SJSA1 (cell line): ENCODE measurements at places on chromosomes 12 and 14. TPM values are rescaled to one million over a fixed set of nuclear protein-coding genes. Genes with fewer than 3 reads are reported as not detected.

DNA sequence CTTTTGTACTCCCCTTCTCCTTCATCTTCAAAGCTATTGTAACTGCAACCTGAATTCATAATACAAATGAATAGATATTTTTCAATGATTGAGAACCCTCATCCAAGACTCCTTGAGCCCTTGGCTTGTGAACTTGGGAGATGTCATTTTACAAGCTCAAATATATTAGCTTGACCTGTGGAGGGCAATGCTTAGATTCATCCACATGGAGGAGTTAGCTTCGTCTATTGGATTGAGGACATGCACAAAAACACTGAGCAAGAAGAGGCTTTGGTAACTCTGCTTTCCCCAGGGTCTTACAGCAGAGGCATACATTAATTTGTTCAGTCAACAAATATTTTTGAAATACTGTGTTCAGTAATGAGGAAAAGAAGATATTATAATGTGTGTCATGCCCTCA lies 101.1 kb downstream of the OTOGL start:
- H3K27me3 ChIP-seq = no peaks in the 10 kb centered on the region
- H3K4me3 ChIP-seq = no peak overlapping the region
- H3K36me3 ChIP-seq = no peaks in the 10 kb centered on the region
- no peaks in the 10 kb centered on the region for H3K4me1 ChIP-seq

GRCh38 chr12:43653917-43654316 lies 101.9 kb upstream of the ADAMTS20 start:
- no peak overlapping the region for H3K4me3 ChIP-seq
- H3K36me3 ChIP-seq = no peaks in the 10 kb centered on the region
- H3K27ac ChIP-seq = no peak overlapping the region
- no peaks in the 10 kb centered on the region for H3K27me3 ChIP-seq
- DNase-seq = no peak

- peak within 1 kb of the TSS; percentile 56 for H3K4me3 ChIP-seq
- H3K36me3 ChIP-seq = no peaks in the 10 kb centered on the region
- H3K27me3 ChIP-seq = peaks cover 22% of the 10 kb centered on the region
- H3K4me1 ChIP-seq = peaks cover 9% of the 10 kb centered on the region
- DNase-seq = peak; percentile 43
Measured at GRCh38 chr14:67532998-67533753, at the start of gene PLEKHH1. Gene PLEKHH1, plus strand, starts transcription at chr14:67533290. Its CDS starts 8,578 bp downstream, at chr14:67541868.

DNA sequence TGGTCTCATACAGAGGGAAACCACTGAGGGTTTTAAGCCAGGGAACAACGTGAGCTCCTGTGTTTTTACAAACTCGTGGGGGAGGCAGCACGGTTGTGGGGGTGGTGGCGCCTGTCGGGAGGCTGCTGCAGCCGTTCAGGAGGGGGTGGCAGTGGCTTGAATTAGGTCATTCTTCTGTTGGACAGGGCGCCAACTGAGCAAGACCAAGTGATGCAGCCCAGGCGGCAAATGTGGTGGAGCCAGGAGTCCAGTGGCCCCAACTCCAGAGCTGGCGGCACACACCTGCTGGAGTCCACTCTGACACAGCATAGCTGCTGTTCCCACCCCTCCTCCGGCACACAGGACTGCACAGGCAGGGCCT lies 27.8 kb downstream of the FBRSL1 start:
- no peaks in the 10 kb centered on the region for H3K4me1 ChIP-seq
- no peak overlapping the region for H3K27ac ChIP-seq
- H3K36me3 ChIP-seq = no peaks in the 10 kb centered on the region

DNA sequence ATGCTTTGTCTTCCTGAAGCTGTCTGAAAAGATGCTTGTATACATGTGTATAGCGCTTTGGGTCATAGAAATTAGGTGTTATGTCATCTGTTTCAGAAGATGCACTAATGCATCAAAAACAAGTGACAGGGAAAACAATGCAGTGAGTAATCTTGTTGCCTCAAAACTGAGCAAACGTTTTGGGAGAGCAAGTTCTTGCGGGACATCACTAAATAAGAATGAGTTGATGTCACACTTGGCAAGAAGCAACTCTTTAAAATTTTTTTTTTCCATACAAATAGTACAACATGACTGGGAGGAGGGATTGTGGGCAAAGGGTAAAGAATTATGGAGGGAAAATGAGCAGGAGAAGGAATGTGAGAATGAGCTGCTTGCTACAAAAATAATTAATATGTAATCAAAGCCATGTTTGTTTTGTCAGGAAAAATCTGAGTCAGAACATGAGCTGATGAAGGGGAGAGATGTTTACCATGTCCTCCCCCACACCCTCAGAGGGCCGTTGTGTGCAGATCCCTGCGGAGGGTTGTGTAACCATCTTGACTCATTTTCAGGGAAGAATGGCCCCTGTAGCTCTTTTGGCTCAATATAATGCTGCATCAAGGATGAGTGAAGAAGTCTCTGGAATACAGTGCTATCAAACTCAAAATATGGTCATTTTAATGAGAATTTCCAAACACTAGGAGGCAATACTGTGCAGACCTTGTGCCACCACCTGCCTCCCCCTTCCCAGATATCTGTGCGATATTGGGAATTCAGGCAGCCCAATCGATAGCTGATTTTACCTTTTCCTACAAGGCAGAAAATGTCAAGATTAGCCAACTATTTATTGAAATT lies 41.4 kb downstream of the BORCS5 start:
- peak; percentile 82 for DNase-seq
- no peaks in the 10 kb centered on the region for H3K36me3 ChIP-seq
- peak overlapping the region; percentile 59 for H3K27ac ChIP-seq
- no peaks in the 10 kb centered on the region for H3K27me3 ChIP-seq

DNA sequence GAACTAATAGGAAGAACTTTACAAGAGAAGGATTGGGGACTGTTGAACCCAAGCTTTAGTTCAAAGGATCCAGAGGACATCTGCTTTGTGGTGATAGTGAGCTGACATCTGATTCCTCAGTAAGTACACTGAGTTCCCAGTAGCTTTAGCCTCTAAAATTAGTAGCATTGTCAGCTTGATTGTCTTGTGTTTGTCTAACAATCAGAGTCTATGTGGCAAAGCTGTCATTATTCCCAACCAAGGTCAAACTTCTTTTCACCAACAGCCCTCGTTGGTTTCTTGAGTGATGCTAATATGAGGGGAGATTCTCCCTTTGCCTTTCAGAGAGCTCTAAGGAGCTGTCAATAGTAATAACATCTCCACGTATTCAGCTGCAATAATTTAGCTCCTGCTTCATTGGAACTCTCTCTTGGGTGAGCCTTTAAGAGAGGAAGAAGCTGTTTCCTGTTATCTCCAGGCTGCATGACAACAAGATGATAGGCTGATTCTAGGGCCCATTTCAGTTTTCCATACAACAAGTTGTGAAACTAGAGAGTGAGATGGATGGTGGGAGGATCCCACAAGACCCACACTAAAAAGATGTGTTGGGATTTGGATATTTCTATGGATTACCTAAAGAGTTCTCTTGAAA lies 46.7 kb downstream of the TGFB3 start:
- H3K27ac ChIP-seq = no peak overlapping the region
- H3K4me1 ChIP-seq = no peaks in the 10 kb centered on the region
- no peaks in the 10 kb centered on the region for H3K27me3 ChIP-seq
- no peak overlapping the region for H3K4me3 ChIP-seq
- no peak for DNase-seq

DNA sequence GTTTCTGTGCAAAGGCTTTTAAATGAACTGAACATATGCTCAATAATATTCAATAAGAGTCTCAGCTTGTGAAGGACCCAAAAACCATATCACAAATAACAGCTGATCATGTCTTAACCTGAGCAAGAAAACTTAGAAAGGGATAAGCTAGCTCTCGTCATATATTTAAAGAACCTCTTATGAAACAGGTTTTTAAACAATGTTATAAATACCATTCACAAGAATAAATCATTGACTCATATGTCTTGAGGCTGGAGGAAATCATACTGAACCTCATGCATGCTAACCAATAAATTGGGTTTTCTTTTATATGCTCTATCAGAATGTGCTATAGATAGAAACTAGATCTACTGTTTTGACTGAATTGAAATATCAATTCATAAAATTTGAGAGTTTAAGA lies 426.9 kb downstream of the NOVA1 start:
- DNase-seq = no peak
- H3K27me3 ChIP-seq = no peaks in the 10 kb centered on the region
- H3K27ac ChIP-seq = no peak overlapping the region
- no peak overlapping the region for H3K4me3 ChIP-seq

DNA sequence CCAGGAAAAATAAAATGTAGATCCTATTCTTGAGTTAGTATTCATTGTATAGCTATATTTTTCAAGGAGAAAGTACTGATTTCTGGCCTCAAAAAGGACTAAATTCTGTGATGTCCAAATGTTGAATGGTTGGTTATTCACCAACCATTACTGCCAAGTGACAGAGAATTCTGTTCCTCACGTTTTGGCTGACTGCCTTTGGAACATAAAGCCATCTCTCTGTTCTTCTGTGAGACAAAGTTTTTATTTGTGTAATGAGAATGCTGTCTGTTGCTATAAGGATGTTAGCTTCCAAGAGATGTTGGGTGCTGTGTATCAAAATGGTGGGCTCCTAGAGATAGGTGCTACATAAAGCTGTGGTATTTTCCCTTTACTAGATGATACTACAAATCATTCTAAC lies 9.3 kb downstream of the ZNF410 start:
- no peaks in the 10 kb centered on the region for H3K27me3 ChIP-seq
- no peak for DNase-seq
- H3K4me1 ChIP-seq = no peaks in the 10 kb centered on the region

GRCh38 chr14:71267691-71268090 lies 360.4 kb downstream of the PCNX1 start:
- H3K4me1 ChIP-seq = peaks cover 7% of the 10 kb centered on the region
- H3K27me3 ChIP-seq = no peaks in the 10 kb centered on the region
- no peak overlapping the region for H3K27ac ChIP-seq
- no peaks in the 10 kb centered on the region for H3K36me3 ChIP-seq
- peak overlapping the region; percentile 7; the same call in 1 of the 2 replicates for H3K4me3 ChIP-seq

DNA sequence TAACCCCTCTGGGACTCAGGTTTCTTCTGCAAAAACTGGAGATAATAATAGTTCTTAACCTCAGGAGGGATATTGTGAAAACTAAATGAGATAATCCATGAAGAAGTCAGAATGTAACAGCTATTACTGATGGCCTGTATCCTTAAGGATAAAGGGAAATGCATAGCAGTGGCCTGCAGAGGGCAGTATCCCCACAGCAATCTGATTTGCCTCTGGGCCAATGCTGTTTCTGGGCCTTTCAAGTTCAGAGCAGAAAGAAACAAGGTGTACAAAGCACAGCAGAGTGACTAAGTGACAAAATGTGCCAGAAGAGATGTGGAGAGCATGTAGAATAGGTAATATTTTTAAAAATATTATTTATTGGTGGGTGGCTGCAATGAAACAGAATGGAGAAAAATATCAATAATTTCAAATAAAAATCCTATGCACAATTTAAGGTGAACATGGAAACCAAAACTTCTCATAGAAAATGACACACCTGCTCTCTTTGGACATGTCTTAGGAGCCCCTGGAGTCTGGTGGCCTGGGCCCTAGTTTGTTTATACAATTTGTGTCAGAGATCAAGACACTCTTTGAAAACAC lies 90.3 kb downstream of the C12orf75 start:
- H3K27ac ChIP-seq = no peak overlapping the region
- peaks cover 16% of the 10 kb centered on the region for H3K4me1 ChIP-seq
- no peak overlapping the region for H3K4me3 ChIP-seq

GRCh38 chr12:57124261-57124877 lies 3.9 kb upstream of the LRP1 start:
- H3K36me3 ChIP-seq = no peaks in the 10 kb centered on the region
- H3K27ac ChIP-seq = no peak overlapping the region
- H3K4me1 ChIP-seq = peaks cover 9% of the 10 kb centered on the region
- no peaks in the 10 kb centered on the region for H3K27me3 ChIP-seq
- peak; percentile 59 for DNase-seq
- H3K4me3 ChIP-seq = no peak overlapping the region

DNA sequence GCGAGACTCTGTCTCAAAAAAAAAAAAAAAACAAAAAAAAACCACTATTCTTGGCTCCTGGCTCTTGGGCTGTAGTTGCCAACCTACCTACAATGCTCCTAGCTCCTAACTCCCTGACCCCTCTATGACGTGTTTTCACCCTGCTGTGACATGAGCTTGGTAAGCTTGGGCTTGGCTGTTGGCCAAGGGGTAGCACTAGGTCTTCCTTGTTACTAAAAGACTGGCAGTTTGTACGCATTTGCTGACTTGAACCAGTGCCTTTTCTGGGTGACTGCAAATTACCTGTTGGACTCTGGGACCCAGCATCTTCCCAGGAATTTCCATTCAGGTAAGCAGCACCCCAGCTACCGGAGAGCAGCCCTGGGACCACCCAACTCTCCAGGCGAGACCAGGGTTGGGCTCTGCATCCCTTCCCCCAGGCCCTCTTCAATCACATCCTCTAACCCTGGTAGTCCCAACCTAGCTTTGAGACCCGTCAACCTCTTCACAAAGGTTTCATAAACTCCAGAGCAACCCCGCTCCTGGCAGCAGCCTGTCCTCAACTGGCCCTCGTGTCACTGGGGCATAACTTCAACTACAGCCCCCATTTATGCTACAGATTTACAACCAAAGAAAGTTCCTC lies 8.3 kb downstream of the CDK2AP1 start:
- no peaks in the 10 kb centered on the region for H3K4me1 ChIP-seq
- no peak overlapping the region for H3K4me3 ChIP-seq
- H3K27me3 ChIP-seq = no peaks in the 10 kb centered on the region
- peaks cover 69% of the 10 kb centered on the region for H3K36me3 ChIP-seq

- H3K27me3 ChIP-seq = no peaks in the 10 kb centered on the region
- H3K4me3 ChIP-seq = no peak overlapping the region
- peaks cover 36% of the 10 kb centered on the region for H3K4me1 ChIP-seq
- no peaks in the 10 kb centered on the region for H3K36me3 ChIP-seq
- DNase-seq = no peak
Measured at GRCh38 chr14:50676814-50677516, 8.9 kb upstream of the SAV1 start.

GRCh38 chr12:93626160-93626559 lies 51.0 kb upstream of the CRADD start:
- no peaks in the 10 kb centered on the region for H3K36me3 ChIP-seq
- DNase-seq = no peak
- peak overlapping the region; percentile 99 for H3K27ac ChIP-seq

DNA sequence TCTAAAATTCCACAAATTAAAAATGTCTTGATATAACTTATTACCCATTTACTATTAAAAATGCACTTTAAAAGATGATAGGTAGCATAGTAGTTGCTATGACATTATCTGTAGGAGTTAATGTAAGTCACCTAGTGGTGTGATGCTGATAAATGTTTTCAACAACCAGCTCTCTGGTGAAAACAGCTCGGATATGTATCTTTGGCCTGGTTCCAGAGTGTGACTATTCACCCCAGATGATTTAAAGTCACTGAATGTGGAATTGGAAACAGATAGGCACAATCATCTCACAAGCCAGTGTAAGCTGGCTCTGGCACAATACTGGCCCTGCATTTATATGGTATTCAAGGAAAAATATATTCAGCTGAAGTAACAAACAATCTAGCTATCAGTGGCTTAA lies 9.2 kb upstream of the CCDC196 start:
- H3K27me3 ChIP-seq = no peaks in the 10 kb centered on the region
- H3K36me3 ChIP-seq = no peaks in the 10 kb centered on the region
- H3K4me1 ChIP-seq = no peaks in the 10 kb centered on the region
- H3K4me3 ChIP-seq = no peak overlapping the region
- H3K27ac ChIP-seq = no peak overlapping the region

Gene LTA4H
- 537 and 538 TPM in 2 replicates for total RNA-seq

Gene ZC3H14
- 54.8 and 86.1 TPM in 2 replicates for total RNA-seq

Gene RTN1
- total RNA-seq = 0.18 TPM in 1 of 2 replicates, not detected in the other

Gene PELI2
- total RNA-seq = 5.3 and 9.6 TPM in 2 replicates

Gene MYL2
- not detected in 2 replicates for total RNA-seq

Gene PPP1R36
- total RNA-seq = 0.29 TPM in 1 of 2 replicates, not detected in the other

Gene NTS
- not detected in 2 replicates for total RNA-seq

Gene NTF3
- 0.81 and 1.7 TPM in 2 replicates for total RNA-seq

Gene SIX6
- total RNA-seq = not detected in 2 replicates

Gene CCDC175
- not detected in 2 replicates for total RNA-seq
